Stomach (tissue), 19 donors: ENCODE measurements at places on chromosomes 1 and 21. TPM values are rescaled to one million over a fixed set of nuclear protein-coding genes. Genes with fewer than 3 reads are reported as not detected.

Gene OR2L5
- total RNA-seq = not detected

DNA sequence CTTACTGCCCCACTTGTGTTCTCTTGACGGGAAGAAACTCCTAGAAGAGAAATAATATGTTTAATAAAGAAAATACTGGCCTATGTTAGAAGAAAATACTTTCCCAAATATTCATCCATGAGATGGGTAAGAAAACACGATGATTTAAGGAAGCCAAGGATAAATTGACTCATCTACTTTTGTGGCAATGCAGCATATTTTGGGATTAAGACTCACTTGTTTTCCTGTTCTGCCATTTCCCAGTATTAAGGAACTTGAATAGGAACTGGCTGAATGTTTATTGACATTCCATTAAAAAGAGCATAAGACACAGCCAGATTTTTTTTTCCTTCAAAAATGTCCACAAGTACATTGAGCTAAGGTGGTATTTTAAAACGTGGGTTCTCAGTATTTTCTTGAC lies 10.9 kb upstream of the ADAMTS5 start:
- DNase-seq = no peak

Gene CXADR
- 41.6 TPM for total RNA-seq

DNA sequence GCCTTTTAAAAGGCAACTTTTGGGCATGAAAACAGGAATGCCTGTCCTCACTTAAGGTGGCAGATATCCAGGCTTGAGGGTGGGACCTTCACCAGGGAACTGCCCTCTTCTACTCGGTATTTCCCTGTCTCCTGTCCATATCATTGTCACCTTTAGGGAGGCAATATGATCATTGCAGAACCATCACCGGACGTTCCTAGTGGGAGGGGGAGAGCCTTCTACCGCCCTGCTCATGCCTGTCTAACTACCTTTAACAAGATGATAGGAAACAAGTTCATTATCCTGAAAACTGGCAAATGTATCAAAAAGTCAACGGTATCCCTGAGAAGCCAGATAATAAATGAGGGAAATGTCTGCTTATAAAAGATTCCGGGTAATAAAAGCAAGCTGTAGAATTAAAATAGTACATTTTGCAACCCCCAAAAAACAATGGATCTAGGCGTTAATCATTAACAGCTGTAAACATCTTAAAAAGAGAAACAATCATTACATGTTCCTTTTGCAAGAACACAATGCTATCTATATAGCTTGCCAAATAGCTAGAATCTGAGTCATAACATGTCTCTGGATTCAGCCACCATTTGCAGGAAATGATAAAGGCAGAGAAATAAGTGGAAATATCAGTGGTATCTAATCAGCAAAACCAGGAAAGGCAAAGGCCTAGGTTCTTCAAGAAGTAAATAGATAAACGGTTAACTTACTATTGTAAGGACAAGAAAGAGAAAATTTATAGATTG lies 852.9 kb upstream of the ADGRL4 start:
- peak; percentile 38 for DNase-seq

DNA sequence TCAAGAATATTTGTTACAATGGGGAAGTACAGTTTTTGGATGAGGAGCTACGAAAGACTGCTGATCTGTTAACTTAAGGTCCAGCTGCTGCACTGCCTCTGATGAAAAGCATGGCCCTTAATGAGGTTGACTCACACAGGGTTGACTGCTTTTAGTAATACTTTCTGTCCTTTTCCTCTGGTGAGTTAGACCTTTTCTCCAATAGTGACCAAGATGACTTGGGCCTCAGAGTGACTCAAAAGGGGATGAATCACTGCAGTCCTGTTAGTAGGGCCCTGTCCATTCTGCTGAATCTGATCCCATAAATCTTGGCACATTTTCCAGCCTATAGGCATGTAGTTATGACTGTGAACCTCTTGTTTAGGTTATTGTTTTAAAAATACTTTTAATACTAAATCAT lies 2.7 kb downstream of the DISP1 start:
- DNase-seq = no peak

- DNase-seq = no peak
These were observed 546 bp downstream of the KIF21B start for GRCh38 chr1:201022820-201023516.

GRCh38 chr1:173245892-173246291 lies 38.8 kb upstream of the TNFSF4 start:
- no peak for DNase-seq

DNA sequence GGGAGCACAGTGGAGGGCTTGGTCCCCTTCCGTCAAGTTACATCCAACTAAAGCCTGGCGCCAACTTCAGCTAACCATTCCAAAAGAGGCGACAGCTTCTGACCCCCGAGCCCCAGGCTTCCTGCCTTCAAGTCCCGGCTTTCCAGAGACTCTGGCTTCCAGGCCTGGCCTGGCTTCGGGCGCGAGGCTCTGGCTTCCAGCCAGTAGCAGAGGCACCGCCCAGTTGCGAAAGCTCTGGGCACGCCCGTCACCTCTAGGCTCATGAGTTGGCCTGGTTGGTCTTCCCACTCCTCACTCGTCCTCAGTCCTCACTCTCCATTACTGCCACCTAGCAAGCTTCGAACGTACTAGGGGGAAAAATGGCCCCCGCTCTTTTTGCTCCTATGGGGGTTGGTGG lies 30.0 kb upstream of the C1orf185 start:
- DNase-seq = no peak

Gene CELA2A
- total RNA-seq = not detected

DNA sequence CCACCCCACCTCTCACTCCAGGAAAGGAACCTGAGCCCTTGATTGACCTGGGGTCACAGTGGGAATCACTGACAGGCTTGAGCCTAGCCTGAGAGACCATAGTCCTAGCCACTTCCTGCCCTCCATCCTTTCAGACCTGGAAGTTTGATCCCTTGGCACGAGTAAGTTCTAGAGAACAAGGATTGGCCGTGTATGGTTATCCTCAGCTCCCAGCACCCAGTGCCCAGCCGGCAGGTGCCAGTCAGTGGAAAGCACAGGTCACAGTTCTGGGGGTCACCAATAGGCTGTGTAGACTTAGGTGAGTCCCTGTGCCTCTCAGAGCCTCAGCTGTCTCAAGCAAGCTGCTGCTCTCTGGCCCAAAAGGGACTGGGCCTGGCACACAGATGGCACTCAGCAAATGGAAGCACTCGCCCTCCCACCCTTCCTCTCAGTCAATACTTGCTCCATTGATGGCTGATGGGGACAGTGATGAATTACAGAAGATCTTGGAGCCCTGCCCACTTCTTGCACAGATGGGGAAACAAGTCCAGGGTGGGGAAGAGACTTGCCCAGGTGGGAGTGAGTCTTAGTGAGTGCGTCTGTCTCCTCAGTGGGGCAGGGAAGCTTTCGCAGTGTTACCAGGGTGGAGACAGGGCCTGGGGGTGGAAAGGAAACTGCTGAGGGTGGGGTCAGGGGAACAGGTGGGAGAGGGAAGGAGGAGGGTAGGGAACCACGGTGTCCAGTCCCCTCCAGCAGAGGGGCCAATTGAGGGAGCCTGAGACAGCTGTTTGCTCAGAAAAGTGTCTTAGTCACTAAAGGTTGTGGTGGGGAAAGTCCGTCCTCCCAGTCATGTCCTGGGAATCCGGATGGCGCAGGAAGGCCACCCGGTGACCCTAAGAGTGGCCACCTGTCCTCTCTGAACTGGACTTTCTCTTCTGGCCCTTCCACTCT lies 2.6 kb upstream of the KCNQ4 start:
- no peak for DNase-seq

Gene SPATA21
- total RNA-seq = not detected

DNA sequence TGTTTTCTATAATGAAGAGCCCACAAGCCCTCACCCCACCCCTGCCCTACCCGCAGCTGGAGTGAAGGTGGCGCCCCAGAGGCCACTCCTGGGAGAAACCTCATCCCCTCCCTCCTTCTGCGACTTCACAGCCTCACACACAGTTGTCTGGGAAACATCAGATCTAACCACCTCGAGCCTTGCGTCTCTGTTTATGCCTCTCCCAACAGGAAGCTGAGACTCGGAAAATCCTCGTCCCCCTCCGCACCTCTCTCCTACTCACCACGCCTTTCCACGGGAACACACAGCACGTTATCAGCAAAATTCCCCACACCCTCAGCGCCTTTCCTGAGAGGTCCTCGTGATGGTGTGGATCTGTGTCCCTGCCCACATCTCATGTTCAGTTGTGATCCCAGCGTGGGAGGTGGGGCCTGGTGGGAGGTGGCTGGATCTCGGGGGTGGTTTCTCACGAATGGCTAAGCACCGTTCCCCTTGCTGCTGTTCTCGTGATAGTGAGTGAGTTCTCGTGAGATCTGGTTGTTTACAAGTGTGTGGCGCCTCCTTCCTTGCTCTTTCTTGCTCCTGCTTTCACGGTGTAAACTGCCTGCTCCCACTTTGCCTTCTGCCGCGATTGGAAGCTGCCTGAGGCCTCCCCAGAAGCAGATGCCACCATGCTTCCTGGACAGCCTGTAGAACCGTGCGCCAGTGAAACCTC lies 190.6 kb downstream of the KIF26B start:
- peak; percentile 42 for DNase-seq

Gene SUMO3
- total RNA-seq = 29.5 TPM

- DNase-seq = peak; percentile 73
These were observed 163.8 kb downstream of the EIF4G3 start for GRCh38 chr1:21012937-21013336.

- DNase-seq = peak; percentile 87
These were observed 5.1 kb upstream of the LAMTOR5 start for GRCh38 chr1:110412576-110412975.

Gene ANKRD65
- total RNA-seq = not detected

Gene ADAMTS5
- total RNA-seq = 6.7 TPM

DNA sequence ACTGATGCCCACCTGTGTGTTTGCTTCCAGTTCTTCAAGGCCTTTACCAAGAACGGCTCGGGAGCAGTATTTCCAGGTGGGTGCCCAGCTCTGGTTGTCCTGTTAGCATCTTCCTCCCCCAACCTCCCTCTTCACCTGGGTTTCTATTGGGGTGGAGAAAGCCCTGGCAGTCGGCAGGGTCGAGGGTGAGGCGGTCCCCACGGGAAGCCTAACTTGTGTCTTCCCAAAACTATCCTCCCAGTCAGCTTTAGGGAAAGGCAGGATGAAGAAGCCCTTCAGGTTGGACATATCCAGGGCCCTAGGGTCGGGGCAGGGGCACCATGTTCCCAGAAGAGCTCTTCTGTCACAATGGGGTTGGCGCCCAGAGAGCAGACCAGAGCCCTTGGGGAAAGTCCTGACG lies 20.6 kb downstream of the QSOX1 start:
- no peak for DNase-seq

GRCh38 chr1:180386745-180387367 lies 115.5 kb downstream of the ACBD6 start:
- no peak for DNase-seq

DNA sequence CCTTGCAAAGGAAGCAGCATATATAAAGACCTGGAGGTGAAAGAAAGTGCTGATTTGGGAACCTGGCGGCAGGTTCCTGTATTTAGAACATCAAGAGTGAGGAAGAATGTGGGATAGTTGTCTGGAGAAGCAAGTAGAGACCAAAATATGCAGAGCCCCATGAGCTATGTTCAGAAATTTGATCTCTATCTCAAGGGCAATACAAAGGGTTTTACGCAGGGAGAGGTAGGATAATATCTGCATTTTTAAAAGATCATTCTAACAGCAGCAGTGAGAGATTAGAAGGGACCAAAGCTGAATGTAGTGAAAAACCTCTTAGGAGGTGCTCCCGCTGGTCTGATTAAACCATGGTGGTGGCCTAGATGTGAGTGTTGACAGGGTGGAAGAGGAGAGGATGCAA lies 453.9 kb upstream of the PKN2 start:
- no peak for DNase-seq

Gene NEGR1
- 7.5 TPM for total RNA-seq

DNA sequence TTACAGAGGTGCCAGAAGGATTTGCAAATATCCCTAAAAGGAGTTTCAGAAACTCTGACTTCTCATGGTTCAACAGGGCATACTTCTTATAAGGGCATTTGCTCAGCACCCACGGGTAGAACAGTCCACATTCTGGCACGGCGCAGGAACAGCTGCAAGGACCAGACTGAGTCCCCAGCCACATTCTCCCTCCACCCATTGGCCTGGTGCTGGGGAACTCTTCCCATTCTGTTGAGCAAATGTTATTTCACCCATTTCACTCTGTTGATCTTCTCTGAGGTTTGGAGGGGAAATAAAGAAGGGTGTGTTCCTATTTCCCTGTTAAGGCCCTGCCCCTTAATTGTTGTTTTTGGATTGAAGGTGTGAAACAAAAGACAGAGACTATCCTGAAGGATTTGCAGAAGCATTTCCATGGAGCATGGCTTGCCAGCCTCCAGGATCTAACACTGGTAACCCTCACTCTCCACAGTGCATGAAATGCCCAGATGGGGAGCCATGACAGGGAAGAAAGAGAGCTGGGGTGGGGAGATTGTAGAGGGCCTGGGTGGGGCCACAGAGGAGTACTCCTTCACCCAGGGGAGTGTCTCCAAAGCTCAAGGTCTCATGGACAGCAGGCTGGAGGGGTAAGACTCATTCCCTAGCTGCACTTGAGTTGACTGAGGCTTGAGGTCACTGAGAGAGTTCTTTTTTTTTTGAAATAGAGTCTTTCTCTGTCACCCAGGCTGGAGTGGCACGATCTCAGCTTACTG lies 35.0 kb downstream of the INAVA start:
- no peak for DNase-seq

Gene FMN2
- not detected for total RNA-seq

GRCh38 chr1:44834328-44834727 lies 8.7 kb downstream of the PTCH2 start:
- DNase-seq = no peak

DNA sequence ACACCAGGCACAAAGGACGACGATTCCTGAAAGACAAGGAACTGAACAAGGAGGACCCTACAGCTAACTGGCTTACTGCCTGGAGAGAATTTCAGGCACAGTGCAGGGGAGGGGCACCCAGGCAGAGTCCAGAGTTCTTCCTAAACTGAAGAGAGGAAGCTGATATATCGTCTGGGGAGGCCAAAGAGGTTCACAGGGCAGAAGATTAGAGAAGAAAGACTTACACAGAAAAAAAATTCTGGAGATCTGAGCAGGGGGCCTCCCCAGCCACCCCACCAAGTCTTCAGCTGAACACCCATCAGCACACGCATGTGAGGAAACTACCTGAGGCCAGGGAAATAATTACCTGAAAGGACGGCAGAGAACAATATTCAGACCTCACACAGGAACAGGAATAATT lies 24.6 kb downstream of the SORT1 start:
- no peak for DNase-seq

DNA sequence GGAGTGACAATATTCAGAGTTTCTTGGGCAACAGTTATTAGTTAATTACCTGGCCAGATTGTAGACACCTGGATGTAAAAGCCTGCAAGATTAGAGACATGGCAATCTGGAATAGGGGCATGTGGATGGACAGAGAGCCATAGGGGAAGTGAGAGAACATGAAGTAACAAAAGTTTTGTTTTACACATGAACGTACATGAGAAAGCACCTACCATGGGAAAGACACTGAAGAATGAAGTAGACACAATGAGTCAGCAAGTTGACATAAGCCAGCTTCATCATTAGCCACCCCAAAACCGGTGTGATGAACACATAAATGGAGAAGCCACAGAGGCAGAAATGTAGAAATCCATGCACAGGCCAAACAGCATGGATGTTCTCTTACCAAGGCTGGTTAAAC lies 462.1 kb upstream of the C1orf87 start:
- no peak for DNase-seq

GRCh38 chr1:117930484-117930883 lies 945 bp downstream of the WDR3 start:
- DNase-seq = no peak
